ENCODE measurements at places on chromosomes 1 and 21.

DNA sequence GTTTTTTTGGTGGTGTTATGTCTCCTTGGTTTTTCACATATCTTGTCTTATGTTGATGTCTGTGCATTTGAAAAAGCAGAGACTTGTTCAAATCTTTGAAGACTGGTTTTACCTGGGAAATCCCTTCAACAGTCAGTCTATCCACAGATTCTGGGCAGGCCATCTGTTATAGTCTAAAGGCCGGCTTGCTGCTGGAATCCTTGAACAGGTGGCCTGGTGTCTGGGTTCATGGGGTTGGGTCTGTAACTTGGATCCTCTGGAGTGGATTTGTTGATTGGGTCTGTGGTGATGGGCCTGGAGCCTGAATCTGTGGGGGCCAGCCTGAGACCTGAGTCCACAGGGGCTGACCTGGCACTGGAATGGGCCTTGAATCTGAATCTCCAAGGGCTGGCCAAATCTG is 12.2 kb downstream of the LORICRIN start:
- DNase-seq, result no peak

DNA sequence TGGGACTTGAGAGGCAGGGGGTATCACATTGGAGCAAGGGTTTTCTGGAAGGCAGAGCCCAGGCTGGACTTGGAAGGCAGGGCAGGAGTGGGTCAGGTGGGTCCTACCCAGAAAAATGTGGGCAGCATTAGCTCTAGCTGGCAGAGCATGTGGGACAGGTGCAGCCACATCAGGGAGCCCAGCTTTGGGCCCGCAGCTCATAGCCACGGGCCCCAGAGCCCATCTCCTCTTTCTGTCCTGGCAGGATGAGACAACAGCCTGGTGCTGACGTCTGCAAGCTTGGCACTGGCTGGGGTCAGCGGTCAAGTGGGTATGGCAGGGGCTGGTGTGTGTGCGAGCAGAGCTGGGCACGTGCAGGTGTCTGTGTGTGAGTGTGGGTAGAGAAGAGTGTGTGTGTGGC is 154.7 kb downstream of the GRIK3 start:
- DNase-seq, result no peak

GRCh38 chr1:27726173-27727044 is 648 bp downstream of the FAM76A start:
- DNase-seq, result no peak

DNA sequence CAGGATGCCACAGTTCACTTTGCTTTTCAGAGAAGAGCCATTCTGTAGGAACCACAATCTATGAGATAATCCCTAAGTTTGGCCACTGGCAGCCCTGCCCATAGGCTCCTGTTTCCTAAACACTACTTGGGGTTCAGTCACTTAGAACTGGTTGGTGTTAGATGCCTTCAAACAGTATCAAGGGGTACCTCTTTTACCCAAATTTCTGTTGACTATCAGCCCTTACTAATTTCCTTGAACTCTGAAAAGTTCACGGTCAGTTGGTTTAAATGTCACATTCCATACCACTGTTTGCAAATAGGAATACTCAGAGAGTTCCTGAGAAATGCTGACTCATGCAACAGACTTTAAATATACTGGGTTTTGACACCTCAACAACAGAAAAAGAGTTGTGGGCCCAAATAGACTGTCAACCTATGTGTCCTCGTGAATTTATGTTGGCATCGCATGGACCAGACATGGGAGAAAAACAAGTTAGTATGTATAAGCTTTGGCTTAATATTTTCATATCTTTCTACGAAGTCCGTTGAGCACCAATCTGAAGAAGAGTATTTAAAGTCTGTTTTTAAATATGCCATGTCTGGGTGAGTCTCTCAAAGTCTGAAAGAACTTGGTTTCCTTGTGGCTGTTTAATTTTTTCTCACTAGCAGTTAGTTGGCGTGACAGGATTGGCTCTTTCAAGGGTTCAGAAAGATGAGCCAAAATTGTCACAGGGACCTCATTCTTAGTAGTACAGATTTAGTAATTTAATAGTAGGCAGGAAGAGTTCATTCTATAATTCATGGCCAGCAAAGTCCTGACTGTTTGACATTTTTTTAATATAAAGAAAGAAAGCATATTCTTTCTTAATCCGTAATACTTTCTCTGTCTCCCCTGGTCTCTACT is 56.5 kb upstream of the ZNF326 start:
- no peak for DNase-seq

- no peak for DNase-seq
Observed at GRCh38 chr1:76300556-76300955, 226.0 kb downstream of the ST6GALNAC3 start.

DNA sequence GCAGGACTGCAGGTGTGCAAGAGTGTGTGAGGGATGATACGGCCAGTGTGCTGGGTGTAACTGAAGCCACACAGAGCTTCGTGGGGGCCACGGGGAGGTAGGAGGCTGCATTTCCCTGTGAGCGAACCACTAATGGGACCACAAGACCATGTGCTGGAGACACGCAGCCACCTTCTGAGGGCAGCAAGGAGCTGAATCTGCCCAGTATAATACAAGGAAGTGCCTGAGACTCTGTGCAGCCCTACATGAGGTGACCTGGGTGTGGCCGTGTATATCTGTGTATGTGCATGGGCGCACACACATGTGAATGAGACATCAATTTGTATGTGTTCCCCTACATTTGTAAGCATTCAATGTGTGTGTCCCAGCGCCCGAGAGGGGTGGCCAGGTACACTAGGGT is 50.8 kb downstream of the CHD5 start:
- DNase-seq, result no peak

GRCh38 chr1:229087906-229088305 is 183.0 kb upstream of the RAB4A start:
- no peak for DNase-seq

DNA sequence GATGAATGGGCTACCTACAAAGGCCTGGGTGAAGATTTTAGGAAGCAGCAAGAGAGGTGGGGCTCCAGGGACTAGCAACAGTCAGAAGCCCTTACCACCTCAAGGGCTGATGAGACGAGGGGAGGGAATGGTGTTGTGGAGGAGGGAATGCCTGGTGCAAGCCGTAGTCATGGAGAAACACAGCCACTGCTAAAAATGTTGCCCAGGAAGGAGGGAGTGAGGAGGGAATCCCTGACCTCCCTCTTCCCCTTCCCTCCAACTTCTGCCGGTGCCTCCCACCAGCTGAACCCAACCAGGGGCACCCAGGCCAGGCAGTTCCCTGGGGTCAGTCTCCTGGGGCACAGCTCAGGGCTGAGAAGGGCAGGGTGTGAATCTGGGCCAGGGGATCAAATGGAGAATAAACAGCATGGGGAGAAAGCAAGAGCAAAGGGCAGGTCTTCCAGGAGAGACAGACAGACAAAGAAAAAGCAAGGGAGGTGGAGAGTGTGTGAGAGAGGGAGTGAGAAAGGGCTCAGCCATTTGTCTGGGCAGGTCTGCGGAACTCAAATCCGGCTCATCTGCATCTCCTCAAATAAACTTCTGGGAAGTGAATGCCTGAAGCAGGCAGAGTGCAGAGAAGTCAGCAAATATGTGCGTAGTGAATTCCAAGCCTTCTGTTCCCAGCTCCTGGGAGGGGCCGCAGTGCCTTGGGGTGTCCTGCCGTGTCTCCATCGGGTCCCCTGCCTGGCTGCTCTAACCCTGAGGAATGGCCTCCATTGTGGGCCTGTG is 27.1 kb upstream of the POU3F1 start:
- DNase-seq, result no peak

DNA sequence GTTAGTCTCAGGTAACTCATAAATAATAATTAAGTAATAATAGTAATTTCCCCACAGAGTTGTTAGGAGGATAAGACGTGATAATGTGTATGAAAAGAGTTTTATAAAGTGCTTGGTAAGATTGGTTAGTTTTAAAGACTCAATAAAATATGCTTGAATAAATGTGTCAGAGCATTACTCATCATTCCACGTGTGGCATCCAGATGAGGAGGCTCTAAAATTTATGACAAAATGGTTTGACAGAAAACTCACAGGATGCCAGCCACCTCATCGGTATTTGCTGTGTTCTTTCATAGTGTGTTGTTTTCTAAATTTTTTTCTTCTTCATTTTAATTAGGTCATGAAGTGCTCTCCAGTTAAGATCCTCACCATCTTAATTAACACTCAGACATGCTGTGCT is 19.1 kb upstream of the SPAG17 start:
- DNase-seq, result no peak

GRCh38 chr1:36406440-36406839 is 8.7 kb upstream of the LSM10 start:
- DNase-seq, result no peak

GRCh38 chr1:190416239-190416638 is 61.4 kb downstream of the BRINP3 start:
- no peak for DNase-seq

- DNase-seq, result no peak
Observed at GRCh38 chr1:234692966-234693580, 83.1 kb upstream of the IRF2BP2 start.

DNA sequence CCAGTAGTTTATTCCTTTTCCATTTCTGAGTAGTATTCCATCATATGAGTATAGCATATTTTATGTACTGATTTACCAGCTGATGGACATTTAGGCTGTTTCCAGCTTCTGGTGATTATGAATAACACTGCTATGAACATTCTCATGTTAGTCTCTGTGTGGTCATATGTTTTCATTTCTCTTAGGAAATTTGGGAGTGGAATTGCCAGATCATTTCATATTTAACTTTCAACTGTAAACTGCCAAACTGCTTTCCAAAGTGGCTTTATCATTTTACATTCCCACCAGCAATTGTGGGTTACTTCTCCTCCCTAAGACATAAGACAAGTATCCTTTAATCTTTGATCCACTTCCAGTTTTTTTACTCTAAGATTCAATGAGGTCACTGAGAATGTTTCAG is 85.7 kb upstream of the RALGPS2 start:
- DNase-seq, result no peak

DNA sequence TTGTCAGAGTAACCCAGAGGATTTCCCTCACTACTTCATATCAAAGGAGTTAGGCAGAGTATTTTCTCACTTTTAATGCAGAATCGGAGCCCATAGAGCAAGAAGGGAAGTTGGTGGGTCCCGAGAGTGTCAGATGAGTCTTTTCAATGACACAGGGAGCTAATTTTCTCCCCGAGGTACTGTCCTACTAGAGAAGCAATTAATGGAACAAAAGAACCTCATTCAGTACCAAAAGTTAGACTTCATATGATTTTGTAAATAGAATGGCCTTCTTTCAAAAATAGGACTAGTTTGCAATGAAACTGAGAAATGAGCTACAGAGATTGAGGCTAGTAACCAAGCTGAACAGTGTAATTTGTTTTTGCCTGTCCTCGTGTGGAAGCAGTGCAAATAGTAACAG is 3.9 kb downstream of the NCAM2 start:
- no peak for DNase-seq

DNA sequence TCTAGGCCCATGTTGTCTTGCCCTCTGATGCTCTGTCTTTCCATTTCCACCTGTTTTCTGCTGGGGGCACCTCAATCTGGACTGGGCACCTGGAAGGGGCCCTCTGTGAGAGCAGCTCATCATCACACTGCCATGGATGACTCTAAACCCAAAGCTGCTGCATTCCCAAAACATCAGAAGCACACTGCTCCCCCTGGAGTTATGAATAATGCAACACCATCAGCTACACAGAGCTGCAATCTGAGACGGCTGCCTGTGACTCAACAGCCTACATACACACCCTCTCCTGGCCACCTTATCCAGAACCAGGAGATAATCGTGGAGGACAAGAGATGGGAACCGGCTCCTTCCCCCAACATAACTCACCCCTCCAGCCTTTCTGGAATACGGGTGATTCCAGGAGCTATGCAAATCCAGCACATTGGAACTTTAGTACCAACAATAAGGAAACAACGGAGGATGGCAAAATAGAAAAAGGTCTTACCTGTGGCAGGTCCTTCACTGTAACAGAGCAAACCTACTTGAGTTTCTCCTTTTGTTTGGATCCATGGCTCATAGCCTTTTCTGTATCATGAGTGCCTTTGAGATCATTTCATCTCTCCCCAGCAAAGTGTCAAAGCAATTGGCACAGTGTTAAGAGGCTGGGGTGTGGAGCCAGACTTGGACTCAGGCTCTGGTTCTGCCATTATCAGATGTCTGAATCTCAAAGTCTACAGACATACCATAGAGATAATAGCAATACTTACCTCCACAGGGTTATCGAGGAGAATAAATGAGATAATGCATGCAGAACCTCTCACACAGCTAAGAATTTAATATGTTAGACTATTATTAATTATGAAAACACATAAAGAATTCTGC is 29.3 kb downstream of the AK2 start:
- DNase-seq, result peak; percentile 40

- no peak for DNase-seq
Observed at GRCh38 chr1:202167708-202168415, 7.5 kb upstream of the PTPN7 start.

DNA sequence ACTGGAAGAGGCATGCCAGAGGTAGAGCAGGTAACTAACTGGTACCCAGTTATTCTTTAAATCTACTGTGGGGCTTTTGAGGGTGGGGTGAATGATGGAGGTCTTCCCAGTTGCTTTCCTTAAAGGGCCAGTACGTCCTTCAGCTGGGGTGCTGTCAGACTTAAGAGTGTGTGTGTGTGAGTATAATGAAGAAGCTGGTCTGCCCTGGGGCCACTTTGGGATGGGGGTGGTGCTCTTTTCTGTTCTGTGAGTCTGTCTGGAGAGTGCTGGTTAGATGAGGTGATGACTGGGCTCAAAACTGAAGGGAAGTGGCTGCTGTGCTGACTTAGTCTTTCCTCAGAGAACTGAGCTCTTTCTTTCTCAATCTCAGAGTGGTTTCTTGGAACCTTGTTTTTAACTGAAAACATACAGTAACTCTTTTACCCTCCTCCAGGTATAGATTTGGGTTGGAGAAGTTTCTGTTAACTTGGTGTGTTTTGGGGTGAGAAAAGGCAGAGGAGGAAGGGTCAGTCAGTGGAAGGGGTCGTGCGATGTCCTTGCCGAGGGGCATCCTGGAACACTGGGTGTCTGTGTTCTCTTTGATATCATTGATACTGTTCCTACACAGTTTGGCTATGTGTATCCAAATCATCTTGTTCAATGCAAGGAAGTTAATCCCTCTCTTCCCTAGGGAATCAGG is 746 bp downstream of the MACF1 start:
- peak; percentile 79 for DNase-seq

- no peak for DNase-seq
Observed at GRCh38 chr1:54287801-54288211, 87.8 kb downstream of the MRPL37 start.

DNA sequence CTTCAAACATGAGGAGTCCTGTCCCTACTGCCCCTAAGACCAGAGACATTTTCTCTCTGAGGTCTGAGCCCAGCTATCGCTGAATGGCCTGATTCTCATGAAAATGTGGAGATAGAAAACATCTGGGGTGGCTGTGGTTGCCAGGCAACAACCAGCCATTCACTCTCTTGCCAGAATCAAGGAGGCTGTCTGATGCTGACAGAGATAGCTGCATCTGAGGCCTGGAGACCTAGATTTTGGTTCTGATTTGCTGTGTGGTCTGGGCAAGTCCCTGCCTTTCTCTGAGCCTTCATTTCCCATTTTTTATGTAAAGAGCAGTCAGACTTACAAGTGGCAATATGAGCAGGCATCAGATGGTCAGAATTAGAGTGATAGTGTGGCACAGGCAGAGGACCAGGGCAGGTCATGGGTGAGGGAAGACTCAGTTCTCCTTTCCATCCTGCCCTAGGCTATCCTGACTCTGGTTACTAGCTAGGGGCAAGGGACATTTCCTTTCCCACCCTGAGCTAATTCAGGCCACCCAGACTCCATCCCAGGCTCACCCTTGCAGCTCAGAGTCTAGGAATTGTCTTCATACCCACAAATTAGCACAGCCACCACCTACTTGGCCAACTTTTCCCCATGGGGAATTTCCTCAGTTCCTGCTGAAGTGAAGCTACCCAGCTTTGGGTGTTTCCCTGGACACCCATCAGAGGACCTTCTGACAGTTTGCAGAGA is 20.0 kb upstream of the RNF19B start:
- peak; percentile 43 for DNase-seq

- DNase-seq, result peak; percentile 51
Observed at GRCh38 chr1:155859881-155860871, 809 bp downstream of the SYT11 start.

All from CD4-positive, alpha-beta T cell treated with Interleukin-17A for 4 hours (primary cell).